Posterior vena cava (tissue), 2 donors: ENCODE measurements at places on chromosomes 4 and X. TPM values are rescaled to one million over a fixed set of nuclear protein-coding genes. Genes with fewer than 3 reads are reported as not detected.

The GSX2 gene
- not detected for total RNA-seq

The USP51 gene
- 2.7 TPM for total RNA-seq

The PAGE4 gene
- total RNA-seq: not detected

The NAT8L gene
- 0.52 TPM for total RNA-seq

The FAM241A gene
- total RNA-seq: 6.7 TPM

The MTTP gene
- not detected for total RNA-seq

The CLDN34 gene
- total RNA-seq: not detected

The GLOD5 gene
- not detected for total RNA-seq

The TEX11 gene
- total RNA-seq: not detected

The CFP gene
- 10.0 TPM for total RNA-seq

The XKRX gene
- 0.14 TPM for total RNA-seq

The JCHAIN gene
- 8.8 TPM for total RNA-seq

The PLAC8 gene
- 4.6 TPM for total RNA-seq

The GABRE gene
- total RNA-seq: 19.2 TPM

The FGF16 gene
- 0.88 TPM for total RNA-seq

The FAM47A gene
- total RNA-seq: not detected

The HTR2C gene
- total RNA-seq: not detected

The PNMA3 gene
- not detected for total RNA-seq

The BEX5 gene
- total RNA-seq: 3.0 TPM

The TMEM31 gene
- total RNA-seq: not detected

The TMSB15B gene
- 4.9 TPM for total RNA-seq

The NALF2 gene
- total RNA-seq: 0.48 TPM

The RNF212 gene
- 0.76 TPM for total RNA-seq

The EDNRA gene
- 35.6 TPM for total RNA-seq

The BEND2 gene
- total RNA-seq: not detected

The PHOX2B gene
- not detected for total RNA-seq

The GYG2 gene
- 1.4 TPM for total RNA-seq

The CXorf49 gene
- total RNA-seq: not detected

The HMGB3 gene
- 5.2 TPM for total RNA-seq

The TASL gene
- total RNA-seq: 1.1 TPM

The N4BP2 gene
- total RNA-seq: 7.9 TPM

The RASGEF1B gene
- 7.5 TPM for total RNA-seq

The FAT4 gene
- total RNA-seq: 22.8 TPM
